ENCODE measurements at places on chromosomes 6 and 20. TPM values are rescaled to one million over a fixed set of nuclear protein-coding genes. Genes with fewer than 3 reads are reported as not detected.

KIF16B gene
- total RNA-seq: 14.2 TPM

OLIG3 gene
- not detected for total RNA-seq

PPP1R16B gene
- total RNA-seq: 0.03 TPM

C2 gene
- total RNA-seq: not detected

MYB gene
- 0.60 TPM for total RNA-seq

MYL9 gene
- 3.2 TPM for total RNA-seq

Data from A375 (cell line).